ENCODE measurements at places on chromosomes 12 and 14.

DNA sequence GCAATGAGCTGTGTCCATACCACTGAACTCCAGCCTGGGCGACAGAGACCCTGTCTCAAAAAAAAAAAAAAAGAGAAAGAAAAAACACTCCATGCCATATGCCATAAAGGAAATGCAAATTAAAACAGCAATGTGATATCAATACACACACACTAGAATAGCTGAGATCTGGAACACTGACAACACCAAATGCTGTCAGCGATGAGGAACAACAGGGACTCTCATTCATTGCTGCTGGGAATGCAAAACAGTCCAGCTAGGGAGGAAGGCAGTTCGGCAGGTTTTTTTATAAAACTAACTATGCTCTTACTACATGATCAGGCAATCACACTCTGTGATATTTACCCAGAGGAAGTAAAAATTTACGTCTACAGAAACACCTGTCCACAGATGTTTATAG is 3.4 kb upstream of the ABCB9 start:
- no peak for DNase-seq

GRCh38 chr12:30908722-30909348 is 17.7 kb upstream of the TSPAN11 start:
- no peak for DNase-seq

DNA sequence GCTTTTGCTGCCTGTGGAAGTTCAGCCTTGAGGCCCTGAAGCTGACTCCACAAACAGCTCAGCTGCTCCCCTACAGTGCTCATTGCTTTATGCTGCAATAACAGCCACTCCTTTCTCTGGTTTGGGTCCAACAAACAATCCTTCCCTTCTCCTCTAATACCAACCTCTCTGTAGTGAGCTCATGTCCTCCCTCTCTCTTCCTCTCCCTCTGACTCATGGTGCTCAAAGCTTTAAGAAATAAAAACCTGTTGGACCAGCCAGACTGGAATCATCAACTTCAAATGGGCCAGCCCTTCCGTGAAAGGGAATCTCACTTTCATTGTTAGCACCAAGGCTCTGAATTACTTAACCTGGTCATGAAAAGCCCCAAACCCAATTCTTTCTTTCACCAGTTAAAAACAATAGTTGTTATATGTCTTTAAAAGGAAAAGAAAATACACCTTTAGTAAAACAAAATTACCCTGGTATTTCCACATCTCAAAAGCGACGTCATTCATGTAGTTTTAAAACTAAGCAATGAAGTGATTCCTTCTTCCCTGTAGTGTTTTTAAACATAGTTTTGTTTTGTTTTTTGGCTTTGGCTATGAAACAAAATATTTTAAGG is 126.4 kb downstream of the DUSP6 start:
- peak; percentile 62 for DNase-seq

DNA sequence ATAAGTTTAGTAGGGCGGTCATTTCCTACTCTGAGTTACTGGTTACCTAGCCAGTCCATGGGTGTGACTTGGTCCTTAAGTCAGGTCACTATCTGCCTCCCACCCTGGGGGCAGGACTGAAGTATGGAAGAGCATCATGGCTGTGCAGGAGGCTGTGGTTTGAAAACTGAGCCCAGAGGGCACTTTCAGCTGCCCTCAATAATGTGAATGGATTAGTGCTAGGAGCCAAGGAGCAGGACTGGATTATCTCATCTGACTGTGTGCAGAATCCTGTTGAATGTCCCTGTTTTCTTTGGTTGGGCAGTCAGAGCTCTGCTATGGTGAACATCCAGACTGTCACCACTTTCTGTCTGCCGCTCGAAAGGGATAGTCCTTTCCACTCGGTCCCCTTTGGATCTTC is 1.6 kb downstream of the ATXN7L3B start:
- DNase-seq = no peak

- no peak for DNase-seq
Measured at GRCh38 chr12:24268663-24269186, 319.3 kb upstream of the SOX5 start.

GRCh38 chr14:53881161-53881871 is 75.3 kb downstream of the BMP4 start:
- DNase-seq = no peak

- peak; percentile 97 for DNase-seq
Measured at GRCh38 chr14:70692210-70692609, 50.5 kb downstream of the TTC9 start.

DNA sequence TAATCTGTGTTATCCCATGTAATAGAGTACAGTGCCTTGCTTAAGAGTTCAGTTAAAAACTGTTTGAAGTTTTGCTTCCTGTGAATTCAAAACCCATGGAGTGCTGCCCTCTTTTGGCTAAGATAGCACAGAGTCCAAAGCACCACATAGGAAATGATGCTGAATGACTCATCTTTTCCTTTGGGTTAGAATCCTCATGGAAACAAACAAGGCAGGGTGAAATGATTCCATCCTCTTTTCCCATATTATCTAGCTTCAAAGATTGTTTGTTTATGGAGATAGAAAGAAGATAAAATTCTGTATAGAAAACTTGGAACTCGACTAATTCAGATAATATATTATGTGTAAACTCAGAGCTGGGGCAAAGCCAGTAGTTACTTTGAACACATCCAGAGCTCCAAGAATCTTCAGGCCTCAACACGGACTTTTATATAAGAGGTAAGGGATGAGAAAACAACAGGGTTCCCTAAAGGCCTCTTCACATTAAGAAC is 87.4 kb downstream of the OTOGL start:
- DNase-seq = peak; percentile 60

DNA sequence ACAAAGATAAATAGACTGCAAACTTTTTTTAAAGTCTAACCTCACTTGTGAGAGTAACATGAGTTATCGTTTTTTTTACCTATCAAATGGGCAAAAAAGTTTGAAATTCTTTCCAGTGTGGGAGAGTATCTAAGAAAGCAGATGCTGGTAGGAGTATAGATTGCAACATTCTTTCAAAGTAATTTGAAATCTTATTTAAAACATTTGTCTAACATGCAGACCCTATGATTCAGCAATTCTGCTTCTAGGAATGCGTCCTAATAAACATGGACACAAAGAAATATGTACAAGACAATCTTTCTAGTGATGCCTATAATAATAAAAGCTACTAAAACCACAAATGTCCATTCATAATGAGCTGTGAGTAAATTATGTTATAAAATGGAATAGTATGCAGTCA is 110.4 kb upstream of the TMCC3 start:
- DNase-seq = no peak

DNA sequence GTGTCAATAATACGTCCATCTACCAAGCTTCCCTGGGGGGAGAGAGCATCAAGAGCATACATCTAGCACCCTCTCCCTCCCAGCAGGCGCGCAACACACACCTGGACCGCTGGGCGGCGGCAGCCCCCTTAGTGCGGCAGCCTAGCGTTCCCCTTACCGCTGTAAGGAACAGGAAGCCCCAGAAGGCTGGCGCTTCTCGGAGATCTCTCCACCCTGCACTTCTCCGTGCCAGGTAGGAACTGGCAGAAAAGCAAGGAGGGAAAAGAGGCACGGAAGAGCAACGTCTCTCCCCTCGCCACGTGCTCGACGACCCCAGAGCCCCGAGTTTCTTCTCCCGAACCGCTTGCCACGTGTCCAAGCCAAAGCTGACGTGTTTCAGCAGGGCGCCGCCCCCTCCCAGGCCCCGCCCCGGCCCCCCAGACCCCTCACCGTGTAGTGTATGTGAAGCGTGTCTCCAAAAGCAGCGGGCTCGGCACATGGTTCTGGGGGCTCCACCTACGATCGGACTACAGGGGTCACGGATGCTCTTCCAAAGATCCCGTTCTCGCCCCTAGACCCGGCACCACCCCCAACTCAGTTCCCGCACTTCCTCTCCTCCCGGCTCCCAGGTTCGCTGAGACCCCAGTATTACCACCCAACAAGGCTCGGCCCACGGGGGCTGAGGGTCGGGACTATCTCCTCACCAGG is 532 bp downstream of the FKBP11 start:
- no peak for DNase-seq

DNA sequence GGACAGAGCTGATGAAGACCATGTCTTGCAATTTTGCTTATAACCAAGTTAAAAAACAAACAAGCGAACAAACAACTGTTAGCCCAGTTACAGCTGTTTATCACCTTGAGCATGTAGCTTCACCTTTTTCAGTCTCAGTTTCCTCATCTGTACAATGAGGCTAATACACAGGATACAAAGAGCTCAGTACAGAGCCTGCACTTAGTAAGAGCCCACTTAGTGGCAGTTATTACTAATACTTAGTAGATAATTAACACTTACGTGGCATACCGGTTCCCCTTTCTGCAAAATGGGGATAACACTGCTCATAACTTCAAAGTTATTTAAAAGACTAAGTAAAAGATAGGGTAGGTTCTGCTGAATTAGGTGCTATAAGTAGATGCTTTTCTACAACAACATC is 228.0 kb downstream of the MON2 start:
- no peak for DNase-seq

DNA sequence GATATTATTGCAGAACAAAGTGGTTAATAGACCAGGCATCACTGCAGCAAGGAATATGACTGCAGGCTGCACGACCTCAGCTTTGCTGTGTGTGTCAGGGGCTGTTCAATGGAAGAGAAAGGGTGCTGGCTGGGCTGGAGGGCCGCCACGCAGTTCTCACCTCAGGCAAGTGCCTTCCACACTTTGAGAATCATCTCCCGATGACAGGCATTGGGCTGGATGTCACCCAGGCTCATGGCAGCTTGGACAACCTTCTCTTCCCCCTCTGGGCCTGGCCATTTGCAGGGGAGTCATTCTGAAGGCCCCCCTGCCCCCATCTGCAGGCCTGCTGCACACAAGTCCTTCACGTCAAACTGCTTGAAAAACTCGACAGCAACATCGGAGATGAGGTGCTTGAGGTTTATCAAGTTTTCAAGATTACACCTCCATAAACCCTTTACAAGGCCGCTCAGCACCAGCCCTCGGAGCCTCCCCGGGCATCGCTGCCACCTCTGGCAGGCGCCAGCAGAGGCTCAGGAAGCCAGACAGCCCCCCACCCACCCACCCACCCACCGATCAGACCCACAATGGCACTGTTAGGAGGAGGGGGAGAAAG is 165.9 kb upstream of the GSC start:
- no peak for DNase-seq

All from suppressor macrophage treated with lipopolysaccharide for 4 hours (primary cell).